NCI-H2227 treated with DMSO at 0.1 percent for 48 hours (cell line): ENCODE measurements at places on chromosomes 12 and 14.

- DNase-seq = peak; percentile 48
Measured at GRCh38 chr12:64088431-64089349, 133.4 kb downstream of the KICS2 start.

- DNase-seq = no peak
Measured at GRCh38 chr12:132942611-132943010, 13.5 kb downstream of the ZNF605 start.

GRCh38 chr14:90405755-90406154 is 8.9 kb downstream of the CALM1 start:
- peak; percentile 97 for DNase-seq

DNA sequence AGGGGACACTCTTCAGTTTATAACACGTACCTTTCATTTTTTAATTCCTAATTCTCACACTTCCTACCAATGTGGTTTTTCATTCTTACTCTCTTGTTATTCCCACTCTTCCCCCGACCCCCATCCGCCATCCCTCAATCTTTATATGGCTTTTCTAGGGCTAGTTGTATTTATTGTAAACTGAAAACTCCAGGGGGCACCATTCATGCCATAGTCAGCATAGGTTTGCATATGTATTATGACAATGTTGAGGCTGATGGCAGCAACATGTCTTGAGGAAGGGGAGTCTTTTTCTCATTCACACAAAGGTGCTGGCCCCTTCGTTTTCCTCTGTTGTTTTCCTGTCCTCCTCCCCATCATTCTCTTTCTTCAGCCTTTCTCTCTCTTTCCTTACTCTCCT is 27.7 kb upstream of the LTA4H start:
- DNase-seq = no peak

GRCh38 chr12:66942741-66943465 is 264.0 kb upstream of the GRIP1 start:
- no peak for DNase-seq

DNA sequence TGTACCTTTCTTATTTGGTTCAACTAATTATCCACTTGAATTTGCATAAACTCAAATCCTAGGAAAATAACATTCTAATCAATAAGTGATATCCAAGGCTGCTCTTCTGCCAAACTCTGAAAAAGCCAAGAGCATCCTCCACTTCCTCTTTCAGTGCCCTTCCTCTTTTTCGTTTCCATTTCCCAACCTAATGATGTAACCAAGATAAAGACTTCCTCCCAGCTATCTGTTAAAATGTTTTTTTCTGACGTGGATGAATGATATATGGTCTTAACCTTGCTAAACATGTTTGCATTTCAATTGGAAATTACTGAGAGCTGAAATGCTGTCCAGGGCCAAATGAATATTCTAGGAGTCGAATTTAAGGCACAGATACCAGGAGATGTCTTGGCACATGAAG is 459.5 kb upstream of the PDE3A start:
- DNase-seq = no peak

DNA sequence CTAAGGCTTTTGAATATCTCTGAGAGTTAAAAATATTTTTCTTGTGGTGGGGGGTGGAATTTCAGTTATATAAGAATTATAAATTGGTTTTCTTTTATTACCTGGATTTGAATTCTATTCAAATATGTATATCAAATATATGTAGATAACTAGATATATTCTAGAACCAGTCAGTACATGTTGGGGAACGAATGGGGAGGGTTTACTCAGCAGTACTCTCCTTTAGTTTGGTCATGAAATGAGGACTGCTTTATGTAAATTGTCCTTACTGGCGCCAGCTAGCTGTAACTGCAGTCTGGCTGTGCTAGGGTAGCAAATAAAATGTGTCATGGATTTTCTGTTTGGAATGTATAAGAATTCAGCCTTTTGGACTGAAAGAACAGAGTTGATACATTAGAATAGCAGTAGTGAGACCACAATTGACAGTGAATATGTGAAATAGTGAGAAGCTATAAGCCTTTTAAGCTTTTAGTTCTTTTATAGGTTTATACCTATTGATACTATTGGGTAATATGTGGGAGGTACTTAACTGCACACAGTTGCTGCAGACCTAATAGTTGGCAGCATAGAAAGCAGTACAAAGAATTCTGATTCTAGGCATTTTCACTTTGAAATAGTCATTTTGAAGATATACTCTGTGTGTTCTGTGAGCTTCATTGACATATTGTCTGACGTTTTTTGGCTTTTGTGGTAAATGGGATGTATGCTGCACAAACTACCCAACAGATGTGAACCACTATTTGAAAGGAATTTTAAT is 29.0 kb downstream of the ATF7IP start:
- DNase-seq = peak; percentile 65

DNA sequence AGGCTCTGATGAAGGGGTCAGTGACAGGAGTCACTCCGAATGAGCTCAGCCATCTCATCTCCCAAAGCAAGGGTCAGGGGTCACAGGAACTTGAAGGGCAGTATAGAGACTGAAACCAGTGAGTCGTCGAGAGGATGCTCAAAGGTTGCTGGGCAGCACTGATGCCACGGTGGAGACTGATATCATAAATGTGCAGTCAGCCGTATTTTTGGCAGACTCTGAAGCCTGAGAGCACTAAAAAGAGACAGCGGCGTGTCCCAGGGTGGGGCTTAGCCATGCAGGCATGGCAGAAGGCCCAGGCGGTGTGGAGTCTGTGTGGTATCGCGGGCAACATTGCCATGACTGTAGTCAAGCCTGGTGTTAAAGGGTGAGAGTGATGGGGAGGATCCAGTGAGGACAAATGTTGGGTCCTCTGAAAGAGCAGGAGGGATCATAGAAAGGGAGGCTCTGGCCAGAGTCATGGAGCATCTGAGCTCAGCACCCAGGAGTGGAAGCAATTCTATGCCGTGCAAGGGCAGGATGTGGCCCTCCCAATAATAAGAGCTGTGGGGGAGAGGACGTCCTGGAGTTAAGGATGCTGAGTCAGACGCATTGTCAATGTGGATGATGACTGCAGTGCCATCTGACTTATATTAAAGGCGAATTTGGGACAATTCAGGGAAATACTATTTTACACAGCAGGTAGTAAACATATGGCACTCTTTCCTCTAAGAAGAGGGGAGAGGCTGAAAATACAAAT is 241.2 kb upstream of the FKBP4 start:
- peak; percentile 63 for DNase-seq

- no peak for DNase-seq
Measured at GRCh38 chr12:63066782-63067181, 84.2 kb downstream of the AVPR1A start.

DNA sequence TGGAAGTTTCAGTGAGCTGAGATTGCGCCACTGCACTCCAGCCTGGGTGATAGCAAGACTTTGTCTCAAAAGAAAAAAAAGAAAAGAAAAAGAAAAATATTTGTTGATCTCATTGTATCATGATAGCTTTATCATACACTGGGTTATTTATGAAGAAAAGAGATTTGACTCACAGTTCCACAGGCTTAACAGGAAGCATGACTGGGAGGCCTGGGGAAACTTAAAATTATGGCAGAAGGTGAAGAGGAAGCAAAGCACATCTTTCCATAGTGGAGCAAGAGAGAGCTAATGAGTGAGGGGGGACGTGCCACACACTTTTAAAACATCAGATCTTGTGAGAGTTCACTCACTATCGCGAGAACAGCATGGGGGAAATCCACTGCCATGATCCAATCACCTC is 72.7 kb upstream of the FUT8 start:
- no peak for DNase-seq

GRCh38 chr14:51792809-51793208 is 67.6 kb upstream of the GNG2 start:
- no peak for DNase-seq

GRCh38 chr14:77372304-77372841 is 4.5 kb downstream of the TMED8 start:
- DNase-seq = peak; percentile 59

- DNase-seq = no peak
Measured at GRCh38 chr14:59067127-59067894, 121.2 kb upstream of the DAAM1 start.

DNA sequence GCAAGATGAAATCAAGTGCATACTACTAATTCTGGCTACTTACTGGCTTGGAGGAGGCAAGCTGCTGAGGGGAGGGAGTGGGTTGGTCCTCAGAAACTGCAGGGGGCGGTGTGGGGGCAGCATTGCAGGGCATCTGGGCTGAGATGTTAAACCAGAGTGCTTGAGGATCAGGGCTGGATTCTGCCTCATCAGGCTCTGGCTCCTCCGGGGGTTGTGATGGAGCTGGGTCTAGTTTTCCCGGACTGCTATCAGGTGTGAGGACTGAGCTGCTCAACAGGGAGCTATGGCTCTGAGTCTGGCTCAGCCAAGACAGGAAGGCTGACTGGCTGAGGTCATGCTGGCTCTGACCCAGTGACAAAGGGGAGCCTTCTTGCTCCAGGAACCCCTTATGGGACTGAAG is 28.6 kb downstream of the BAZ2A start:
- no peak for DNase-seq

DNA sequence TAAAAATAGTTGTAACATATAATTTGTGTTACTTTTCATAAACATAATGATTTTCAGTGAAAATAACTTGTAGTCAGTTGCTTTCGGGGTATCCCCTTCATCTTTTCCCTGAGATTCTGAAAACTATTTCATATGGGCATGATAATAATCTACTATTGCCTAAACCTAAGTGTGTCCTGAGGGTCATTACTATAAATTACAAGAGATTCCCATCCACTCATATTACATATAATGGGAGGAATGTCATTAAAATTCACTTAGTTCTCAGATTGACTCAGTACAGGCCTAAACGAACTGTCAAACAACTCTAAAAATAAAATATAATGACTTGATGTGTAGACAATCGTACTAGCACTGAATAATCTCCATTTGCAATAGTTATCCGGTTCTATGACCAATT is 72.7 kb downstream of the PTPRR start:
- no peak for DNase-seq
